ENCODE measurements at places on chromosomes 7 and 10.

DNA sequence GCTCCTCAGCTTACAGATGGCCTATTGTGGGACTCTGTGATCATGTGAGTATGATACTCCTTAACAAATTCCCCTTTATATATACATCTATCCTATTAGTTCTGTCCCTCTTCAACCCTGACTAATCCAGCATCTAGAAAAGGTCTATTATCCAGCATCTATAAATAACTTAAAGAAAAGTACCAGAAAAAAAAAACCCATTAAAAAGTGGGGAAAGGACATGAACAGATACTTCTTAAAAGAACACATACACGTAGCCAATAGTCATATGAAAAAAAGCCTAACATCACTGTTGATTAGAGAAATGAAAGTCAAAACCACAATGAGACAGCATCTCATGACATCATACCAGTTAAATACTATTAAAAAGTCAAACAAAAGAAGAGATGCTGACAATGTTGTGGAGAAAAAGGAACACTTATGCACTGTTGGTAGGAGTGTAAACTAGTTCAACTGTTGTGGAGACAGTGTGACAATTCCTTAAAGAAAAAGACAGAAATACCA is 549.5 kb upstream of the GRM3 start:
- DNase-seq: no peak

- no peak for DNase-seq
These were observed 46.2 kb downstream of the SEM1 start for GRCh38 chr7:96663457-96663856.

- no peak for DNase-seq
These were observed 34.5 kb downstream of the CRHR2 start for GRCh38 chr7:30647589-30648364.

GRCh38 chr7:98613601-98614425 is 3.3 kb upstream of the NPTX2 start:
- no peak for DNase-seq

- no peak for DNase-seq
These were observed 184.7 kb upstream of the KCTD7 start for GRCh38 chr7:66443946-66444345.

DNA sequence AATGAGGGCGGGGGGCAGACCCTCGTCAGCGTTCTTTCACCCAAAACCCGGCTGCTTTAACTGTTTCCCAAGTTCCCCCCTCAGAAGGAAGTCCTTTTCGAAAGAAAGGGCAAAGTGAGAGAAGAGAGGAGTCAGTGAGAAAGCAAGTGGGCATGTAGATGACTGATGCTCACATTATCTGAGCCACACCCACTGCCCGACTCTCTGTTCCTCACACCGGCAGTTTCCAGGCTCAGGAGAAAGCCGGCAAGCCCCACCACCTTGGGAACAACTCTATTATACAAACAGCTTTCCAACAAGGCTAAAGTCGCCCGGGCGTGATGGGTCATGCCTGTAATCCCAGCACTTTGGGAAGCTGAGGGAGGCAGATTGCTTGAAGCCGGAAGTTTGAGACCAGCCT is 23.1 kb downstream of the RCC1L start:
- no peak for DNase-seq

GRCh38 chr10:14474656-14475055 is 143.9 kb upstream of the FRMD4A start:
- no peak for DNase-seq

GRCh38 chr7:40760293-40760964 is 625.6 kb downstream of the SUGCT start:
- DNase-seq: no peak

DNA sequence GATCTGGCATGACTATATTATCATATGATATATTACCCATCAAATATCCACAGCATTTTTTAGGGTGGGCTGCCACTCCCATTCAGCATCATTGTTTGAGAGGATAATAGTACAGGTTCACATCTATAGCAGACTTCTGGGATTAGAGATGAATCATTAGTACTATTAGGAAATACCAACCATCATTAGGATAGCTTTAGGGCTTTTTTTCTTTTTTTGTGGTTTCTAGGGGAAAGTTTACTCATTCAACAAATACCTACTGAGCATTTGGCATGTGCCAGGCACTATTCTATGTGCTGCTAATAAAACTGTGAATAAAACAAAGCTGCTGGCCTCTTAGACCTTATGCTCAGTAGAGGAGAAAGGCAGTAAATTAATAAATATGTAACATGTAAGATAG is 40.6 kb downstream of the NHLRC2 start:
- no peak for DNase-seq

- DNase-seq: no peak
These were observed 13.9 kb upstream of the WNT8B start for GRCh38 chr10:100448951-100449350.

- no peak for DNase-seq
These were observed 7.7 kb upstream of the ITPRIP start for GRCh38 chr10:104345941-104346340.

- DNase-seq: no peak
These were observed 22.6 kb upstream of the CPN1 start for GRCh38 chr10:100104300-100104699.

DNA sequence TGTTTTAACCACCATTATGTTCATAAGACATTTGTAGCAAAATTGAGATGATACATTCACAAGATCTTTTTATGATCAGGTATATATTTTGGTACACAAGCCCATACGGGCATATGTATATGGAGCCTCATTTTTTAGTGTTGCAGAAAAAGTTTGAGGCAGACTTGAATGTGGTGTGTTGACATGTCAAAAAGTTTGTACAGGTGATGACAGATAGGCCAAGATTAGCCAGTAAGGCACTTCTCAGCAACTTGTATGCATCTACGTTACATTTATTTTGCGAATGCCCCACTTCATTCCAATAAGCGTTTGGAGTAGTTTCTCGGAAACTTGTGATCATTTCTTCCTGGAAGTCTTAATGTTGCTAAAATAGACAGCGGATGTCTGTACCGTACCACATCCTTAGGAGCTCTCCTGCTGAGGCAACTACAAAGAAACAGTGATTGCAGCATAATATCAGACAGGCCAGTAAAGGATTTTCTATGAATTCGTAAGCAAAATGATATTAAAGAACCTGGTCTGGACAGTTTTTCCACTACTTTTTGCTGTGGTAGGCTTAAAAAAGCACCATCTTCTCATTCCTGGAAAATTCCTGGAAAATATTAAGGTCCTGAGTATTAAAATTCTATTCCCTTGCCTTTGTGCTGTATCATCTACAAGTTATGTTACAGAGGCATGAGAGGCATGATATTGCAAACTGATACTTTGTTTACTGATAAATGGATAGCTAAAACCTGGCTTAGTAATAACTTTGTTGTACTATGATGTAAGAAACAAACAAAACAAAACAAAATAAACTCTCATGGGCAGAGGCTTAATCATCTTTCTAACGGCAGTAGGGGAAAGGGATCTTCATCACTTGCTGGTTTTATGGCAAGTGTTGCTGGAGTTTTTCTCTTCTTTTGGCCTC is 153.6 kb downstream of the HDAC9 start:
- no peak for DNase-seq

GRCh38 chr7:25967278-25968204 is 184.5 kb upstream of the NFE2L3 start:
- no peak for DNase-seq

GRCh38 chr10:73889014-73889413 is 14.7 kb upstream of the CAMK2G start:
- DNase-seq: no peak

DNA sequence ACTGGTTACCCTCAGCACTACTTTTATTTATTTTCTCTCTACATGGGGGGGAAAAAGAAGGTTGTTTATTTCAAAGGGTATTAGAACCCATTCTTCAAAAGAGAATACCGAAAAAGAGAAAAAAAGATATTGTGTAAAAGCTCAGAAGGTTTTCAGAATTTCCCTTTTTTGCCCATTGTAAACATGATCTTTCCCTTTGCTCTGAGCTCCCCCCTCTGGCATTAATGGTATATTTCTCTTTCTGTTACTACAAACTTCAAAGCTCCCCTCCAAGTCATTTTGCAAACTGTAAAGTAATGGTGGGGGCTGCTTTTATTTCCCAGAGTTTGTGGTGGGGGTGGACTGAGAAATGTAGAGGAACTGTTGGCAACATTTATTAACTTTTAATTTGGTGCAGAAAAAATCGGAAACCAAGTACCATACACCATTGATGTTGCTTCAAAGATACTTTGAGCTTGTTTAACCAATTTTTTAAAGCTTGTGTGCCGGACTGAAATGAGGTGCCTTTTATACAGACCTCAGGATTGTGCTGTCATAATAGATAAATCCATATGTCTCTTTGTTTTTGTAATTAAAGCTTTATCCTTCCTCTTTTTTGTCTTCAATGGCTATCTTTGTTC is 181.5 kb downstream of the EXOC4 start:
- DNase-seq: no peak

GRCh38 chr10:127907411-127908105 is 655 bp downstream of the PTPRE start:
- peak; percentile 22 for DNase-seq

- DNase-seq: no peak
These were observed 823.1 kb upstream of the LRRTM3 start for GRCh38 chr10:66102756-66103155.

GRCh38 chr10:55630491-55631056 is 730.5 kb downstream of the ZWINT start:
- no peak for DNase-seq

All from activated B cell treated with CpG ODN at 0.5 μM for 24 hours (primary cell).